NAMALWA (cell line): ENCODE measurements at places on chromosomes 5 and 9.
A peak's percentile ranks its signal among the peaks of the same experiment; 100 is the strongest.

GRCh38 chr9:12697719-12698118 lies 4.5 kb downstream of the TYRP1 start:
- no peak for DNase-seq

GRCh38 chr9:108813951-108814601 lies 41.7 kb downstream of the ACTL7B start:
- DNase-seq: no peak

DNA sequence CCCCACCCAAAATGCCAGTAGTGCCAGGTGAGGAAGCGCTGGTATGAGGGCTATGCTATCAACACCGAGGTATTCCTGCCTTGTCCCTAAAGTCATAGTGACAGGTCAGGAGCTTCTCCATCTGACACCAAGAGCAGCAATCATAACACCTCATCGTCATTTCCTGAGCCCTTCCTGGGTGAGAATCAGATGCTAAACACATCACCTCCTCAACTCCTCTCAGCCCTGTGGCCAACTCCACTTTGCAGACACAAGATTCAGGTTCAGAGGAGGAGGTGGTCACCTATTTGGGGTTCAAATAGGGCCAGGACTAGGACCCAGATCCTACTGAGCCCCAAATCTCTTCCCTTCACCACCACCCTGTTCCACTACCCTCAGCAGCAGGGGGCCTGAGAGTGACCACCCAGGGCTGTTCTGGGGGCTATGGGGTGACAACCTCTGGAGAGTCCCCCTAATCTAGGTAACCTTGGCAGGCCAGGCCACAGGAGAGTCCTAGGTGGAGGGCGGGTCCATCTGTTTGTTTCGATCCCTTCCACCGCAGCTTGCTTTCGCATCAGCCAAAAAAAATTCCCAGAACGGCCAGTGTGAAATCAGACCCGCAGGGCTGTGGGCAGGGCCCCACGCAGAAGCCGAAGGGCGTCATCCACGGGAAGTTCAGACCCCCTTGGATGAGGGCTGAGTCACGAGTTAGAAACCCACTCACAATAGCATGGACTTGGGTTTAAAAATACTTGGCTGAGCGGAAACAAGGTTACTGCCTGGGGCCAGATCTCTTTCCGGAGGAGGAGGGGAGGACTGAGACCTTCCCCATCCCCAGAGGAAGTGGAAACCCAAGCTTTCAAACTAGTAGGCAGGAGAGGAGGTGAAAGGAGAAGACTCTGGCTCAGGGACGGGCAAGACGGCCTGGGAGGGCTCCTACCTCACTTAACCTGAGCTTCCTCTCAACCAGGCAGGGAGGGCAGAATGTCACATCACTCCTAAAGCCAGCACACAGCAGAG lies 8.7 kb downstream of the STK10 start:
- no peak for DNase-seq

DNA sequence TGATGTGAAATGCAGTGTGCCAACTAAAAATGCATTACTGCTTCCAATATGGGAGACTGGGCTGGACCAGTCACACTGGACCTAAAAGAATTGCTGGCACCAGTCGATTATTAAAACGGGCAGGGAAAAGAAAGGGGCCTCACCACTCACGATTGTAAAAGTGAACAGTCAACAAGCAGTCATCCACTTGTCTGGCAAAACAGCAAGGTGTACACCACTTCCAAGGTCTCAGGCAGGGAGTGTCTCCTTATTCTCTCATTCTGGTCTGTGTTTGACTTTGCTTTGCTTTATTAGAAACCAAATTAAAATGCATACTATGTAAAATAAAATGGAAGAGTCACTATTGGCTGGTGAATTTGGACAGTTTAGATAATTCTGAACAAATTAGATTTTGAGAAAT lies 57.8 kb upstream of the TRPM3 start:
- DNase-seq: no peak

DNA sequence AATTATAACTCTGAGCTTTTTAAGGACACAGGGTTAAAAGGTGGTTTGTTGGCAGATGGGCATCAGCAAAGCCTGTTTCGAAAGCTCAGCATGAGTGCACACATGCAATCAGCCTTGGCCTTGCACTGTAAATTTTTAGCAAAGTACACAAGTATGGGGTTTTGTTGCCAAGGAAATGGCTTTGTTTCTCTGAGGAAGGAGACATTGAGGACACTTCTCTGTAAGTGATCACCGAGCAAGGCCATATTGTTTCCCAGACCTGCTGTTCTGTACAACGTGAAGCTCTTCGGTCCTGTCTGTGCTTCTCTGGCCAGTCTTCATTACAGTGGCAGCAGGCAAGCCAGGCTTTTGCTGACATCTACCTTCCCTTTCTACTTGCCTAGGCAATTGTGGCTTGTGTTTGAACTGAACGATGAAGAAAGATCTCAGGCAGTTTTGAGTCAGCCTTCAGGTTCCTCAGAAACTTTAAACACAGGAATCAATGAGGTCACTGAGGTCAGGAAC lies 27.9 kb upstream of the GLRX start:
- no peak for DNase-seq

DNA sequence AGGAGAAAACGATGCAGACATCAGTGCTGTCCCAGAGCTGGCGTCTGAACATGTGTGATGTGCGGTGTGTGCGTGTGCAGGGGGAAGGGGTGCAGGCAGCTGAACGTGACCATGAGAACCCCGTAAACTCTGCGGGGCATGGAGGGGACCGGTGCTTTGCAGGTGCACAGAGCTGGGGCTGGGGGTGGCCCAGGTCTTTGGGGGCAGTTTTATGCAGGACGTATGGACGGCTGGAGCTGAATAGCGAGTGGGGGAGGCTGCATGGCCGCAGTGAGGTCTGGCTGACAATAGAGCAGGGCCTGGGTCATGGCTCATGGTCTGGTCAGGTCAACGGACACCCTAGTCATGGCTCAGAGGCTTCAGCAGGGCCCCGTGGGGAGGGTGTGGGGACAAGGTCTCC lies 3.3 kb upstream of the EXOC3 start:
- no peak for DNase-seq

DNA sequence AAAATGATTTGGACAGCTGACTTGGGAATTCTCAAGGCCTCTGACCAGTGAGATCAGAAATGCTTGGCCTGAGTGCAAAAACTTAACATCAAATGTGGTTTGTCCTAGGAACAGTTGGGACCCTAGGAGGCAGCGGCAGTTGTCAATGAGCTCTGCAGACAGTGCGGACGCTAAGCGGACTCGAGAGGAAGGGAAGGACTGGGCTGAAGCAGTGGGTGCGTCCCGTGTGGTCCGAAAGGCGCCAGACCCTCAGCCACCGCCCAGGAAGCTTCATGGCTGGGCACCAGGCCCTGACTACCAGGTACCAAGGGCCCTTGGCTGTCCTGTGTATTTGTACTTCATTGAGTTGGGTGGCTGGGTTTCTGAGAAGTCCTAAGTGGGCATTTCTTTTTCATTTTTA lies 43.7 kb upstream of the POMT1 start:
- DNase-seq: no peak

GRCh38 chr9:18437315-18438201 lies 36.4 kb upstream of the ADAMTSL1 start:
- no peak for DNase-seq

- no peak for DNase-seq
Observed at GRCh38 chr5:131957721-131958441, 12.4 kb upstream of the MEIKIN start.

GRCh38 chr9:5767968-5768932 lies 64.7 kb downstream of the ERMP1 start:
- no peak for DNase-seq

- DNase-seq: peak; percentile 67
Observed at GRCh38 chr9:17810728-17811571, 232.1 kb downstream of the SH3GL2 start.

GRCh38 chr9:112861155-112861554 lies 29.5 kb downstream of the SLC46A2 start:
- DNase-seq: no peak

- DNase-seq: no peak
Observed at GRCh38 chr5:10627160-10627701, 63.4 kb downstream of the ANKRD33B start.

DNA sequence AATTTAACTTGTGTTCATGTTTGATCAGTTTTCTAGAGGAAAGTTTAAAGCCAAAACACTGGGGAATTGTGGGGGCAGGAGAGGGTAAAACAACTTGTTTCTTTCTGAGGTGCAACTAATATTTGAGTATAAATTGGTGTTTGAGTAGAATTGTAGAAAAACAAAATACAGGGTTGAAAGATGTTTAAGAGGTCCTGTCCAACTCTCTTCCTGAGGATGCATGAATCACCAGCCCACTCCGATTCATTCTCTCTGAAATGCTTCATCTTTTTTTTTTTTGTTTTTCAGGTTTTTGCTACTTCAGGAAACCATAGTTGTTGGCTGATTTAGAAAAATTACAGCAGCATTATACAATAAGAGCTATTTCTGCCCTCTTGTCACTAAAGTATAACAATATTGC lies 42.4 kb upstream of the TMC1 start:
- DNase-seq: no peak

GRCh38 chr5:40616781-40617180 lies 62.9 kb upstream of the PTGER4 start:
- no peak for DNase-seq

DNA sequence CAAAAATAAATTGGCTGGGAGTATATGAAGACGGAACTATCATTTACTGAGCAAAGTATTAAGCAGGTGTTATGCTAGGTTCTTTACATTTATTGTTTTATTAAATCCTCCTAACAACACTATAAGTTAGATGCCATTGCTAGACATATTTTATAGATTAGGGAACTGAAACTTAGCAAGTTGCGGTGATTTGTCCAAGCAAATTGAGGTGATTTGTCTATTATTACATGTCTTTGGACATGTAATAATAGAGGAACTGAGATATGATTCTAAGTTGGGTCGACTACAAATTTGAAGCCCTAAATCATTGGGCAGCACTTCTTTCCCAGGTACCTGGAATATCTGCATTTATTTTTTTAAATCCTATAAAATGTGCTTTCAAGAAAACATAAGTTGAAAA lies 429.9 kb downstream of the GABRG2 start:
- DNase-seq: no peak

- DNase-seq: no peak
Observed at GRCh38 chr5:10757043-10757442, 4.0 kb downstream of the DAP start.

DNA sequence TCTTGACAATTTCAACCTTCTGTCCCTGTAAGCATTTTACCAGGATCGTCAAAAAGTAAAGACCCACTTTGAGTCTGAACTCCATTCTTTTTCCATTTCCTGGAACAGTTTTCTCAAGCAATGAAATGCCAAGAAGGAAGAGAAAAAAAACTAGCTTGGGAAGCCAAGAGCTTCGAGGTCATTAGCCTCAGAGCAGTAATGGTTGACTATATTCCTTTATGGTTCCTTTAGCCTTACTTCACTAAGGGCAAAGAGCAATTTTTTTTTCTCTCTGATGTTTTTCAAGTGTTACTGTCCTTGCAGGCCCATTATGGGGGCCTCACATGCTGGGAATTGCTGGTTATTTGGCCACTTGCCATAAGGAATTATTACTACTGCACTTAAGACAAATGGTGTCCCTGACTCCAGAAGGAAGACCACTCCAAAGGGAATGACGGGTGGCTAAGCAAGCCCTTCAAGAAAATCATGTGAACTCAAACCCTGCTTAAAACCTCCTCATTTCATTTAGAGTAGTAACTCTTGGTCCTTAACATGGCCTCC lies 37.1 kb downstream of the BNC2 start:
- no peak for DNase-seq

GRCh38 chr5:108636135-108636853 lies 111.4 kb upstream of the FER start:
- no peak for DNase-seq

- peak; percentile 65 for DNase-seq
Observed at GRCh38 chr9:111298731-111299598, 31.1 kb downstream of the OR2K2 start.

- DNase-seq: no peak
Observed at GRCh38 chr9:73152953-73153352, 1.3 kb downstream of the ANXA1 start.

DNA sequence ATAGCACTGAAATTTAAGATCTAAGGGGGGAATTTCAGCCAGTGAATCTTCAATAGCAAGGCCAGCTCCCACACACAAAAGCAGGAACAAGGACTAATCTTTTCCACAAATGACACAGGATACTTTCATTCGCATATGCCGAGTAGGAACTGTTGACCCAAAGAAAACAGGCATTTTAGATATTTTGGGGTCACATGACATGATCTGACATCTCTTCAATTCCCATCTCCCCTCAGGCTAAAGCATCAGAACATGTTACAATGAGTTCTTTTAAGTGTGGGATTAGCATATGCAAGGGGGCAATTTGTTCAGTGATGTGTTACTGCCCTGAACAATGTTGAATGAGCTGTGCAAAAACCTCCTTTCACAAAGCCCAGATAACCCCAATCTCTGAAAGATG lies 68.2 kb downstream of the TLE1 start:
- DNase-seq: no peak

- no peak for DNase-seq
Observed at GRCh38 chr5:131637694-131638093, 2.7 kb upstream of the RAPGEF6 start.

DNA sequence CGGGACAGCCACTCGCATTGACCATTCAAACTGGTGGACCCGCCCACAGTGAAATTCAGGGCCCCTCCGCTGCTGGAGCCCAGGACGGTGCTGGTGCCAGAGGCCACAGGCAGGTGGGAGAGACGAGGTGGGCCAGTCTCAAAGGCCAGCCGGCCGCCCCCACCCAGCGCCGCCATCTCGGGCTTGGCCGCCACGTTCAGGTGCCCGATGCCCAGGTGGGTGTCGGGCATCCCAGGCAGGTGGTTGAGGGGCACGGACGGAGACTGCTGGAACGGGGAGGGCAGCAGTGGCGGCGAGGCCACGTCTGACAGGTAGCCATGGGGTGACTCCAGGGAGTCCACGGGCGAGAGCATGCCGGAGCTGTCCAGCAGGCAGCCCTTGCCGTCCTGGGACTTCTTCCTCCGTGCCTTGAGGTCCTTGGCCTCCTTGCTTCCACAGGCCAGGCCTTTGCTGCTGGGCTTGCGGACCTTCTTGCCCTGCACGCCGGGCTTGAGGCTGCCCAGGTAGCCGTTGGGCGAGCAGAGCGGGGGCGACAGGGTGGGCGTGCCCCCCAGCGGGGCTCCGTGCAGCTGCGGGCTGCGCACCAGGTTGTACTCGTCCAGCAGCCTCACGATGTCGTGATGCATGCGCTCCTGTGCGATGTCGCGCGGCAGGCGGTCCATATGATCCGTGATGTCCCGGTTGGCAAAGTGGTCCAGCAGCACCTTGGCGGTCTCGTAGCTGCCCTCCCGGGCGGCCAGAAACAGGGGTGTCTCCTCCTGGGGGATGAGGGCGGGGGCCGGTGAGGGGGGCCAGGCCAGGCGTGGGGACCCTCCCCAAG lies 14.2 kb upstream of the SEC16A start:
- DNase-seq: no peak

- DNase-seq: no peak
Observed at GRCh38 chr5:125503946-125504345, 757.5 kb upstream of the ZNF608 start.

DNA sequence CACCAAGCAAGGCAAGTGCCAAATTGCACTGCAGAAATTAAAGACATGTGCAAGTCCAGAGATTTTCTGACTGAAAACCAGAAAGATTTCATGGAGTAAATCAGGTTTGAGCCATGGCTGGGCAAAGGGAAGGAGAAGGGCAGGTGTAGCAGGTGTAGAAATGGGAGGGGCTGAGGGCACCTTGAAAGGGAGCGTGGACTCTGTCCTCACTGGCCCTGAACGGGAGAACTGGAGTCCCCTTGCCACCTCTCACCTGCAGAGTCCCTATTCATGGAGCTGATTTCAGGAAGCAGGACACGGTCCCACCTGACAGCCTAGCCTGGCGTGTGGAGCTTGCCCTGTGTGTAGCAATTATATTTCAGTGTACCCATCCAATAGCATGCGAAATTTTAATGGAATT lies 46.3 kb downstream of the UBE2QL1 start:
- DNase-seq: no peak

- DNase-seq: no peak
Observed at GRCh38 chr5:81925981-81926380, 45.8 kb upstream of the ATG10 start.
